ENCODE measurements at places on chromosomes 13 and 19.

GRCh38 chr19:8499048-8499833 lies 3.2 kb downstream of the PRAM1 start:
- no peak for DNase-seq

DNA sequence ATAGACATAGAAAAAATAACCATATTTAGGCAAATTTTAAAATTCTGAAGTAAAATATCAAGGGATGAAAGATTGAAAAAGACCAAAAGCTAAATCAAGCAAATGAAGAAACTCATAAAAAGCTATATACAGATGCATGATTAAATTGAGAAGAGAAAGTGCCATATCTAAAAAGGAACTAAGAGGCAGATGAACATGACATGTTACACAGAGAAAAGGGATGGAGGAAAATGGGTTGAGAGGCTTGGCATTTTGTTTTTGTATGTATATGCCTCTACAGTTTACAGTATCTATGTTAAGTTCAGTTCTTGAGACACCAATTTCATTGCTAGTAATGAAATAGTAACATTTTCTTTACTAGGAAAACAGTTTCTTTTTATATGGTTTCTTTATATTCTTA lies 1507.4 kb upstream of the SPRY2 start:
- DNase-seq: no peak

GRCh38 chr13:36915896-36916640 lies 4.0 kb downstream of the SMAD9 start:
- DNase-seq: no peak

GRCh38 chr19:57978586-57979289 lies 4.4 kb upstream of the C19orf18 start:
- no peak for DNase-seq

DNA sequence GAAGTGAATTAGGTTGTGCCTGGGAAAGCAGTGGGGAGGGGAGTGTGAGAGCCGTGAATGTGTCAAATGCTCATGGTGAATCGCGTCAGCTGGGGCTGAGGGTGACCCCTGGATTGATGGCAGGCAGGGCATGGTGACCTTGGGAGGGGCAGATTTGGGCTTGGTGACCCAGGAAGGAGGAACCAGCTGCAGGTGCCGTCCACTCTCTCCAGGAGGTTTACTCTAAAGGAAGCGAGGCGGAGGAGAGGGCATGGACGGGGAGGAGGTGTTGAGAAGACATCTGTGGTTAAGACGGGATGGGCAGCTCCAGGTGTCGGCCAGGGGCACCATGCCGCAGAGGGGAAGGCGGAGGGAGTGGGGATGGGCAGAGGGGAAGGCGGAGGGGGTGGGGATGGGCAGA lies 28.7 kb downstream of the TMEM255B start:
- DNase-seq: no peak

GRCh38 chr19:35045667-35046300 lies 4.3 kb downstream of the HPN start:
- DNase-seq: peak; percentile 58

DNA sequence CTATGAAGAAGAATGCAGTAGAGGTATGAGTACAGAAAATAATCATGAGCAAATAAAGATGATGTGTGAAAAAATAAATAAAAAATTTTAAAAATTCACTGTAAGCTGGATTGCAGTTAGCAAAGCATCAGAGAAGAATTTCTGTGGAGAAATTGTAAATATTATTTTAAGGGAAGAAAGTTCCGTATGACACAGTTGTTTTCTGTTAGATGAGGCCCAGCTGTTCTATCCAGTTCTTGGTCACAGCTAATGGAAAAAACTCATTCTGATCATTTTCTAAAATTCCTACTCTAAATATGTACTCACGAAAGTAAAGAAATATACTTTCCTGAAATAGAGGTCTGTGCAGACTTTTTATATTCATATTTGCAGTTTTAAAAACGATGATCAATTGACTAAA lies 578.8 kb downstream of the DCT start:
- no peak for DNase-seq

- DNase-seq: peak; percentile 74
Measured at GRCh38 chr19:35248310-35249145, at the start of gene LSR. Gene LSR, plus strand, starts transcription at chr19:35249002. Its CDS starts 21 bp downstream, at chr19:35249023.

DNA sequence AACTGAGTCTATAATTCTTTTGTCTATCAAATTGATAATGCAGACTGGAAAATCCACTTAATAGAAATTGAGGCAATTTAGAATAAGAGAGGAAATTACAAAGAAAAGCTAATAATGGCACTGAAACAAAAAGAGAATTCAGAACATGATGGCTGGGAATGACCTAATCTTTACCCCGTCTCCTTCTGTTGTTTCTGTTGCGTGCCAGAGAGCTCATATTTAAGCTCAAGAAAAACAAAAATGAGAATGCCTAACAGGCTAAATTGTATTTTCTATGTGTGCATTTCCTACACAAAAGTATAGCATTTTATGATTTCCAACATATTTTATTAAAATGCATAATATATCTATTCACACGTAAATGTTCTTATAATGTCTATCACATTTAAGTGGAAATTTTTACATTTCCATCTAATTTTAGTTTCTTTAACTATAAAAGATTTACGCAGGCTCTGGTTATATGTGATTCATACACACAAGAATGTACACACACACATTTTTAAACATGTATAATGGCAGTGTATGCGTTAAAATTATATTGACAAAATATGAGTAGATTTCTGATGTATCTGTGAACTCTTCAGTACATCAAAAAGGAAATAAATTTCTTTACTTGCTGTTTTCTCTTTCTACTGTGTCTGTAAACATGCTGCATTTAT lies 432.3 kb downstream of the SLITRK6 start:
- DNase-seq: no peak

DNA sequence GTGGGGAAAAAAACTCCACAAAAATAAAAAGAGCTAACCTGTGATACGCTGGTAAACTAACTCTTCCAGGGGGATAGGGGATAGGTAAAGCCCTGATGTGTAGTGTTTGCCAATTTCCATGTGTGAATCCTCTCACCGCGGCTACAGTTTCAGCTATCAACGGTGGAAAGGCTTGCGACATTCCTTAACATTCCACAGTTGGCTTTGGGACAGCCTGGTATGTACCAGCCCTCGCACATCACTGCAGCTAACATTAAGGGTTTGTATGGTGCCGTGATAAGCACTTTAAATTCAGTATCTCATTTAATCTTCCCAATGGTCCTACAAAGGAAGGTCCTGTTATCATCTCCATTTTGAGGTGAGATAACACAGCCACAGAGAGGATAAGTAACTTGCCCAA lies 112.4 kb downstream of the KATNAL1 start:
- no peak for DNase-seq

DNA sequence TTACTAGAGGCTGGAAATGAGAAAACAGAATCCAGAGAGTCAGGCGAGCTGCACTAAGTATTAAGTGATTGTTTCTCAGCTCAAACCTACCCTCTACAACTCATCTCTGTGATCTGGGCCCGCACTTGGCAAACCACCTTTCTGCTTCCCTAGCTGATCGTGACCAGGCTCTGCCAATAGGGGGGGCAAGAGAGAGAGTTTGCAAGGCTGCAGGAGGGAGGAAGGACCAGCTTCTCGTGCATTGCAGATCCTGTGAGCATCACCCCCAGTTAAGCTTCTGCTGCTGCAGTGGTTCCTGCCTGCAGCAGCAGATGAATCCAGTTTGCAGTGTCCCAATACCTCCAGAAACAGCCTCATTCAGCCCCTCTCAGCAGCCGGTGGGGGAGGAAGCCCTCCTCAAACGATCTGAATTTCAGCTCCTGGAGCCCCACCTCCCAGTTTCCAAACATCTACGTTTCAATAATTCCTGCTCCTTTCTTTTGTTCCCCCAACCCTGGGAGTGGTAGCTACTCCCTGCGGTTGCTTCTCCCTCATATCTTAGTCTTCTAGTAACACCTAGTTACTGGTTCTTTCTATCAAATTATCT lies 20.0 kb downstream of the XRCC1 start:
- DNase-seq: peak; percentile 74

DNA sequence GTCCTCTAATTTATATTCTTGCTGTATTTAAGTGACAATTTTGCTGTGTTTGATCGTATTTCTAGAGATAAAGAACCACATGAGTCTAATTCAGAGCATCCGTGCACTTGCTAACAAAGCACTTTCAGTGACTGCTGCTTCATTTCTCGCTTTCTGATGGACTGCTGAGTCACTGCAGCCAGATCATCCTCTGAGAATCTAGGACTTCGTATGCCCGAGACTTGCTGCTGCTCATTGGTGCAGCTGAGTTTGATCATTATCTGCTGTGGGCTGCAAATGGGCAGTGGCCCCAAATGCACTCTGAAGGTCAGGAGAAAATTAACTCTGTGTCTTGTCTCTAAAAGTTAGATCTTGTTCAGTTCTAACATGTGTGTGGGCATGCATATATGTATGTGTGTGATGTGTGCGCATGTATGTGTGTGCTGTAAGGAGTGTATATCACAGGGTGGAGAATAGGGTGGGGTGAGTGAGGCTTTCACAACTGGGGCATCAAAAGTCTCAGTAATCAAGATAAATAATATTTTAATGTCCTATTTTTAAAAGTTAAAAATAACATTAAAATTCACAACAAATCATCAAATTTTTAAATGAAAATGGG lies 342.6 kb downstream of the MTUS2 start:
- DNase-seq: no peak

DNA sequence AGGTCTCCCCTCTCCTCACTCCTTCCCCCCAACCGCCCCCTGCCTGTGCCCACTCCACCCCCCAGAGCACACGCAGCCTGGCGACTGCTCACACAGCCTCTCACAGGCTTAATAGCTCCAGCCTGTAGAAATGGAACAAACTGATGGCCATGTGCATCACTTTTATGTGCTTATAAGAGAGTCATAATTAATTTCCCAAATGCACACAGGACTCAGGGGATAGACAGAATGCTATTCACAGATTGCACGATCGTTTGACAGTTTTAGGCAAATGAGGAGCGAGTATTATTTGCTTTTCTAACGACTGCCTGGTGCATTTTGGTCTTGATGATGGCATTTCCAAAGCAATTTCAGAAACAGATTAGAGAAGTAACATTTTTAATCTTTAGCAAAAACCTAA lies 97.7 kb upstream of the VSTM2B start:
- DNase-seq: no peak

DNA sequence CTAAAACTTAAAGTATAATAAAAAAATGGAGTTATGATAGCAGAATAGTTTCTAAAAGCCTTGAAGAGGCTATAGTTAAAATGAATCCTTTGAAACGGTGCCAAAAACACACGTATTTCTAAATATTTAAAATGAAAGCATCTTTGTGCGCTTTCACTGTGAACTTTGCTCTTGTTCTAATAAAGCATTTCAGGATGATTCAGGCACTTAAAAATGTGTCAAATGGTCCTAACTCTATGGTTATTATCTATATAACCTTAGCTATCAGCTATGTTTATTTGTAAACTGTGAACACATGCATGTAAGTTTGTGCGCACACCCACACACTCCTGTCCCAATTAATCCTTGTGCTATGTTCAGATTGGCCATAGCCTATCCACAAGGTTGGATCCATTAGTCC lies 124.5 kb downstream of the FLT1 start:
- no peak for DNase-seq

- no peak for DNase-seq
Measured at GRCh38 chr13:103104340-103104739, 38.1 kb upstream of the SLC10A2 start.

DNA sequence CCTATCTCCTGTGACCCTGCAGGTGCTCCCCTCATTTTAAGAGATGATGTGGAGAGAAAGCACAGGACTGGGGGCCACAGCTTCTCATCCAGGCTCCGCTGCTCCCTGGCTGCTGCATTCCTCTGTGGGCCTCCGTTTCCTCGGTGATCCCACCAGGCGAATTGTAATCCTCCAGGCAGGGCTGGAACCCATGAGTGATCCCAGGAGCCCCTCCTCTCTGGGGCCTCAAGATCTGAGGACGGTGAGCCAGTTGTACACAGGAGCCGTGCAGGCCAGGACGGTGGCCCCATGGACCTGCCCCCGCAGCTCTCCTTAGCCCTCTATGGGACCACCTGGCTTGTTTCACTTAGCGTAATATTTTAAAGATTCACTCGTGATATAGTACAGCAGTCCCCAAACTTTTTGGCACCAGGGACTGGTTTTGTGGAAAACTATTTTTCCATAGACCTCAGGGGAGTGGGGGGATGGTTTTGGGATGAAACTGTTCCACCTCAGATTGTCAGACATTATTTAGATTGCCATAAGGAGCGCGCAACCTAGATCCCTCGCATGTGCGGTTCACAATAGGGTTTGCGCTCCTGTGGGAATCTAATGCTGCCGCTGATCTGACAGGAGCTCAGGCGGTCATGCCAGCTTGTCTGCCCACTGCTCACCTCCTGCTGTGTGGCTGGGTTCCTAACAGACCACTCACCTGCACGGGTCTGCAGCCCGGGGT lies 5.6 kb downstream of the FFAR3 start:
- no peak for DNase-seq

GRCh38 chr19:46606019-46606418 lies 4.9 kb downstream of the CALM3 start:
- DNase-seq: no peak

- no peak for DNase-seq
Measured at GRCh38 chr13:112819111-112819510, 129.3 kb downstream of the ATP11A start.

- no peak for DNase-seq
Measured at GRCh38 chr19:46411925-46412649, 1.3 kb downstream of the CCDC8 start.

- no peak for DNase-seq
Measured at GRCh38 chr19:17340302-17340870, 3.0 kb downstream of the GTPBP3 start.

DNA sequence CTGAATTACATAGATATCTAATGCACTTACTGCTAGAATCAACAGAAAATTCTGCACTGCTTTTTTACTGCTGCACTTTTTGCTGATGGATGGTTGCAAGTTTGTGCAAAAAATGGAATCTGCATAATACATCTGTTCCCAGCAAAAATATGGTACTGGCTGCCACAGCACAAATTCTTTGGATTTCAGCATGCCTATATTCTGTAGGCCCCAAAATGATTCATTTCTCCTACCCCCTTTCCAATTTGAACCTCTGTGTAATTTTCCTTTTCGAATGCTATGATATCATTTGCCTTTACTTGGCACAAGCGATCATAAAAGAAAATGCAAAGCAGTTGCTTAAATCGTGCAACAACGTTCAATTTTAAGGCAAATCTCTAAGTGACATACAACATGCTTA lies 524.2 kb upstream of the NBEA start:
- DNase-seq: no peak

DNA sequence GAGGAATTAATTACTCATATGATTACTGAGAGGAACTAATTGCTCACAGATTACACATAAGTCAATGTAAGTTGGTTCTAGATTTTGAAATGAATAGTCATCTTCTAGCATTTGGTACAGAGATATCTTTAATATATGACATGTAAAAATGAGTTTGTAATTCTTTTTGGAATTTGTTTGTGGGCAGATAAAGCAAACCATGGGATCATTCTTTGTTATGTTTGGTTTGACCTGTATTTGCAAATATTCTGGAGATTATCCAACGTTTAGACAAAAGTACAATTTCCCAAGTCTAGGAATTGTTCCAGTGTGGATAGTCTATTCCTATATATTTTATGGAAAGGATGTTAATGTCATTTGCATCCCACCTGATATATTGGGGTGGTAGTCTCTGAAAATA lies 309.6 kb upstream of the EDNRB start:
- no peak for DNase-seq
